Caco-2 (cell line): ENCODE measurements at places on chromosomes 7 and 10.

DNA sequence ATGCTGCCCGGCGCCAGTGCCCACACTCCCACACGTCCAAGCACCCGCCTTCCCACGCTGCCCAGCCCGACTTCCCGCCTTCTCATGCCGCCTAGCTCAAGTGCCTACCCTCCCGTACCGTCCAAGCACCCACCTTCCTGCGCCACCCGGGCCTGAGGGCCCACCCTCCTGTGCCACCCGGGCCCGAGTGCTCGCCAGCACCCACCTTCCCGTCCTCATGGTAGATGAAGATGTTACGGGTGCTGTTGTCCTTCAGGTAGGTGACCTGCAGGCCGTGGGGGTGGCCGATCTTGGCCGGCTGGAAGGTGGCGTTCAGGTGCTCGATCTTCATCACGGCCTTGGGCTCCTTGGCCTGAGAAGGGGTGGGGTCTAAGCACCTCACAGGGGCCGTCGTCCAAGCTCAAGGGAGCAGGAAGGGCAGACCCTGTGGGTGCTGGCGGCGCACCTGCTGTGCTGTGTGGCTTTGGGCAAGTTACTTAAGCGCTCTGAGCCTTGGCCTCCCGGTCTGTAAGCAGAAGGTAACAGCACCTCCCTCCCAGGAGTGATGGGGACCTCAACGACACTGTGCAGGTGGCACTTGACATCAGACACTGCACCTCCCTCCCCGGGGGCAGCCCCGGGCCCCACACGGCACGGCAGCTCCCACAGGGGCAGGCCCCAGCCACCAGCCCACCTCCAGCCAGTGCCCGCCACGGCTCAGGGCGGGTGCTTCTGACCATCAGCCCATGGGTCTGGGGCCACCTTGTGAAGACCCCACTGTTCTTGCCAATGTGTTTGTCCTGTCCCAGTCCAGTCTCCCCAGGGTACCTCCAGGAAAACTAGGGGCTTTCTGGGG is 27.8 kb downstream of the GET4 start:
- DNase-seq = no peak

- peak; percentile 90 for DNase-seq
These were observed at the start of gene STK32C for GRCh38 chr10:132307823-132308586. Gene STK32C (minus strand): TSS chr10:132307950. CDS start chr10:132307833, 117 bp downstream.

- DNase-seq = peak; percentile 60
These were observed 27.9 kb upstream of the ASCC1 start for GRCh38 chr10:72243822-72244437.

DNA sequence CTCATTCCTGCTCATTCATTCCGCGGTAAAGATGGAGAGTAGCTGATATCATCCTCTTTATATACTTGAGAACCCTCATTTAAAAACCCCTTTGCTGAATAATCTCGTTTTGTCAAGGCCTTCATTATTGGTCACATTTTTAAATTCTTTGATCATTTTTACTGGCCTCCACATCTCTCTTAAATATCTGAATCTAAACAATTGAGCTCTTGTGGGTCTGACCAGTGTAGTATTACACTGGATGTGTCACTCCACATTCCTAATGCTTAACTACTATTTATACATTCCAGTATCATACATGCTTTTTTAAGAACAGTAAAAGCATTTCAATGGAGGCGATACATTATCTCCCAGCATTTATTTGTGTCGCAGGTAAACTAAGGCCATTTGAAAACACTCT is 12.6 kb upstream of the PRPS1L1 start:
- DNase-seq = no peak

DNA sequence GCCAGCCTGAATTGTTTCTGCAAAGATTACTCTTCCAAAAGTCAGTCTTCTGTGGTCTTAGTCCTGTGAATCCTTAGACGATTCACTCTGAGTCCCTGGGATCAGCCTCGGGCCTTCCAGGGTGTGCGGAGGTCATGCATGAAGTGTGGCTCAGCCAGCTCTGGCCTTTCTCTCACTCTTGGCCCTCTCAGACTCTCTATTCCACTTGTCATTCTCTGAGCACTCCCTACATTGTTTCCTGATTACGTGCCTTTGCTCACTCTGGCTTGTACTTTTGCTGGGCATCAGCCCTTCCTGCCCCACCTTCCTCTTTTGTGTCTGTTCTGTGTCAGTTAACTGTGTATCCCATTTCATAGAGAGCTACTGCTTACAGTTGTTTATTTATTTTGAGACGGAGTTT is 36.0 kb downstream of the CCNY start:
- DNase-seq = no peak

- no peak for DNase-seq
These were observed 194.0 kb upstream of the PRPS1L1 start for GRCh38 chr7:18221377-18222293.

DNA sequence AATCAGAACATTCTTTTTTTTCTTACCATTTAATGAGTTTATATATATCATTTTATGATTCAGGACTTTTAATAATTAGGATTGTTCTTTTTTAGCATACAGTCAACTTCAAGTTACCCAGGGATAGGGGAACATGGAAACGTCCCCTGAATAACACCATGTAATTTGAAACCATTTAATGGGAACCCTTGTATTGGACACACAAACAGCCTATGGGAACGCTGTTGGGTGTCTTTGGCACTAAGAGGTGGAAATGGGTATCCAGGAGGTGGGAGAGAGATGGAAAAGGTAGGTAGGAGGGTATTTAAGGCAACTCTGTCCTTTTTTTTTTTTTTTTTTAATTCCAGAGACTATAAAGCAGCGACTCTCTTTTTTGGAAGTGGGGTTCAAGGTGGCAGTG is 2.6 kb downstream of the LUC7L2 start:
- DNase-seq = no peak

DNA sequence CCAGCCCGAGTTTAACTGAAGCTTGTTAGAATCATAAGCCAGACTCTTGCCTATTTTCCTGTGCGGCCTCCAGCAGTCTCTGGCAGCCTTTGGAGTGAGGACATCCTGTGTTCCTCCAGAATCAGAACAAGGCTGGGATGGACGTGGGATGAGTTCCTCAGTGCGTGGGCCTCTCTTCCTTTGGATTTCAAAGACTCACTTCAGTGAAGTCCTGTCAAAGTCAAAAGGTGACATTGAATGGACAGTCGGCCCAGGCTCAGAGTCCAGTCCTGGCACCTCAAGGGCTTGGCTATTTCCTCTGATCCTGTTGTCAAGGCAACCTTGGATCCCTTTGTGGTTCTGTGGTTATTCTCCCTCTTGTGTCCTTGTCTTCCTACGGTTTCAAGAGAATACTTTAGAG is 21.4 kb upstream of the SMC3 start:
- no peak for DNase-seq

DNA sequence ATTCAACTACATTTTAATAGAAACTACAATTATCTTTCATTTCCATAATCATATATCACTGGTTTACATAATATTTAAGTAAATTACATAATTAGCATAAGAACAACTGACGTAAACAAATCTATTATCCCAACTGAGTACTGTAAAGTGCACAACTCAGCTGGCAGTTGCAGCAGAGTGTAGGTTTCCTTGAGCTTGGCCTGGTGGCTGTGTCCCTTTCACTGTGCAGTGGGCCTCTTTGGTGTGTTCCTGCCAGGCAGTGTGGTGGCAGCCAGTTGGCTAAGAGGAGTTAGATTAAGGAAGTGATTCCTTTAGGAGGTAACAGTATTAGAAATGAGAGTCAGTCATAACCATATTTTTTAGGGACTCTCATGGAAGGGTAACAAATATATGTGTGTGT is 7.0 kb downstream of the NRG3 start:
- DNase-seq = no peak

GRCh38 chr7:39827571-39827970 is 122.5 kb upstream of the CDK13 start:
- DNase-seq = no peak

DNA sequence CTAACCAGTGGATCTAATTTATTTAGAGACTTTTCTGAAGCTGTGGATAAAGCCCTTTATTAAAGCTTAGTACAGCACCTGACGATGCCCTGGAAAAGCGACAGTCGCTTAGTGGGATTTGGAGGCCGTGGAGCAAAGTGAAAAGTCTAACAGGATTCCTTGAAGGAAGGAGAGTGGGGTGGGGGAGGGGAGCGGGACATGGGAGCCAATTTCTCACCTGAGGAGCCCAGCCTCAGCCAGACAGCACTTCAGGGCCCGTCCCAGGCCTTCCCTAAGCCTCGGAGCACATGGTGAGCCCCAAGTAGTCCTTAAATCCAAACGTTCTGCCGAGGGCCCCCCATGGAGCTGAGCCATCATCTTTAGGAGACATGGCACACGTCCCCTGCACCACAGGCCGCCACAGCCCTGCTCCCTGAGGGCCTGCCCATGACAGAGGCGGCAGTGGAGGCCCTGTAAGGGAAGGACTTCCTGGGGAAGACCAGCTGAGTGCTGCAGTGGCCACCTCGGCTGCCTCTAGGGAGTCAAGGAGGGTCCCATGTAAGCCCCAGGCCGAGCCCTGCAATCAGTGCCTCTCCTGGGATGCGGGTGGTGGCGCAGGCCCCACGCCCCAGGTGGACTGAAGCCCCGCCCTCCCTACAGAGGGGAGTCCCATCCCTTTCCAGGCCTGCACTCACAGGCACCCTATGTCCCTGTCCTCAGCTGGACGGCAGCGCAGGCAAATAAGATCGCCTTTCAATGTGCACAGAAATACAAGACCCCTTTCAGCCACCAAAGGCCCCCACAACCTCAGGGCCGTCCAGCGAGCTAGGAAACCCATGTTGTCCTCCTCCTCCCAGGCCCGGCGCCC is 187.0 kb downstream of the MAD1L1 start:
- DNase-seq = no peak

- DNase-seq = no peak
These were observed 92.2 kb downstream of the SEMA3C start for GRCh38 chr7:80826520-80827238.

DNA sequence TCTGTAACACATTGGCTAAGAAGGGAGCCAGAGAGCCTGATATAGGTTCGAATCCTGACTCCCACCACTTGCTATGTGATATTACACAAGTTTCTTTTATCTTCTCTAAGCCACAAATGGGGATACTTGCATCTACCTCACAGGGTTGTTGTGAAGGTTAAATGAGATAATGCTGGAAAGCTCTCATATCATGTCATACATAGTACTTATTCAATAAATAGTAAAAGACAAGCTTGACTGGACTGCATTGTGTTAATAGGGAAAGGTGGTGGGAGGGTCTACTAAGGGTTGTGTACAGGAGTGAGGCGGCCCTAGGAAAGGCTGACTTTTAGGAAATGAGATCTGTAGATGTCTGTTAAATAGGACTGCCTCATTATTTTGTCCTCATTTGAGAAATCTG is 35.8 kb upstream of the DNMBP start:
- no peak for DNase-seq
